ENCODE measurements at places on chromosomes 5 and 9.

DNA sequence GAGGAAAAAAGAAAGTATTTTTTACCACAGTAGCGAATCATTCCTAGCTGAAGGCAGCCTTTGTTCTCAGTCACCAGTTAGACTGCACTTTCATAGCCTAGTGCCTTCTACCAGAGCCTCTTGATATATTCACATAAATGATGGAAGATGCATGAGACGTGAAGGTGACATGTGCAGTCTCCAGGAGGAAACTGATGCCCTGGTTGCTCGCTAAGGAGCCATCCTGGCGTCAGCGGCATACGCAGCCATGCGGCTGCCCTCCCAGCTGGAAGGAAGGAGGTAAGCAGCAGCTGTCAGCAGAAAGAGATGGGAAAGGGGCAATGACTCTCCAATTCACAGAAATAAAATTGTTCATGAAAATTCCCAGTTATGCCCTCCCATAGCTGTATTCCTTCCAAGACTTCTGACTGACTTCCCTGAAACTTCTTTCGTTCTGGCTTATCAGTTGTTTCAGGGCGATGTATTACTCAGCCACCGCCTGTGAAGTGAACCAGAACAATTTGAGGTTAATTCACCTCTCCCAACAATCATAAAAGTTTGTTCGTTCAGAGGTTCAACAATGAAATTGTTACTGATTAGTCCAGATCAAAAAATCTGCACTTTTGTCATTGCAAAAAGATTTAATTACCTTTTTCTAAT lies 331.2 kb downstream of the NR2F1-AS1 start:
- no peak for DNase-seq

DNA sequence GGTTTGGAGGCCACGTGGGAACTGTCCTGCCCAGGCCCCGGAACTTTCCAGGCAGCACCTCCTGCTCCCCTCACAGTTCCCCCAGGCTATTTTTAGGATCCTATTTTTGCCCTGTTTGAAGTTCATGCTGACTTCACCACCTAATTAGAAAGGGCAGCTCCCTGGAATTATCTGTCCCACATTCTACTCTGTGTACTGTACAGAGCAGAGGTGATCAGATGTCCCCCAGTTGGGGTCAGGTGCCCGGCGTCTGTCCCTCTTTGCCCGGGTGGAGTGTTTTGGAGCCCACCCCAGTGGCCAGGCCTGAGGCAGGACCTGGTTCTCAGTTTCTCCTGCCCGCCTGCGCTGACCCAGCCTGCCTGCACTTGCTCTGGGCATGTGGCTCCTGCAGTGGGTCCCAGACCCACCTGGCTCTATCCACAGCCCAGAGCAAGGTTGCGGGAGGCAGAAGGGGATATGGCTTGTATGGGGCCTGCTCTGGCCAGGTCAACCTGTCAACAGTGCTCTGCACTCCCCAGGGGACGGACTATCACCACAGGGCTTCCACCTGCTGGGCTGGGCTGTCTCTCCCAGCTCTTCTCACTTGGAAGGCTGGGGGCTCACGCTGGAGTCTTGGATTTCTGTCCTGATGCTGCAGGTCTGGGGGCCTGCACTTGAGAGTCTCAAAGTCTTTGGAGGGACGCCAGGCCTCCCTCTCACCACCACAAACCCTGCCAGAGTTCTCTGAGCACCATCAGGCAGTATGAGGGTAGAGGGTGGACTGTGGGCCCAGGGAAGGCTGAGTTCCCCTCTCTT lies 268.3 kb downstream of the GADD45G start:
- DNase-seq, result no peak

- no peak for DNase-seq
Observed at GRCh38 chr9:4620057-4620765, 41.9 kb upstream of the PLPP6 start.

DNA sequence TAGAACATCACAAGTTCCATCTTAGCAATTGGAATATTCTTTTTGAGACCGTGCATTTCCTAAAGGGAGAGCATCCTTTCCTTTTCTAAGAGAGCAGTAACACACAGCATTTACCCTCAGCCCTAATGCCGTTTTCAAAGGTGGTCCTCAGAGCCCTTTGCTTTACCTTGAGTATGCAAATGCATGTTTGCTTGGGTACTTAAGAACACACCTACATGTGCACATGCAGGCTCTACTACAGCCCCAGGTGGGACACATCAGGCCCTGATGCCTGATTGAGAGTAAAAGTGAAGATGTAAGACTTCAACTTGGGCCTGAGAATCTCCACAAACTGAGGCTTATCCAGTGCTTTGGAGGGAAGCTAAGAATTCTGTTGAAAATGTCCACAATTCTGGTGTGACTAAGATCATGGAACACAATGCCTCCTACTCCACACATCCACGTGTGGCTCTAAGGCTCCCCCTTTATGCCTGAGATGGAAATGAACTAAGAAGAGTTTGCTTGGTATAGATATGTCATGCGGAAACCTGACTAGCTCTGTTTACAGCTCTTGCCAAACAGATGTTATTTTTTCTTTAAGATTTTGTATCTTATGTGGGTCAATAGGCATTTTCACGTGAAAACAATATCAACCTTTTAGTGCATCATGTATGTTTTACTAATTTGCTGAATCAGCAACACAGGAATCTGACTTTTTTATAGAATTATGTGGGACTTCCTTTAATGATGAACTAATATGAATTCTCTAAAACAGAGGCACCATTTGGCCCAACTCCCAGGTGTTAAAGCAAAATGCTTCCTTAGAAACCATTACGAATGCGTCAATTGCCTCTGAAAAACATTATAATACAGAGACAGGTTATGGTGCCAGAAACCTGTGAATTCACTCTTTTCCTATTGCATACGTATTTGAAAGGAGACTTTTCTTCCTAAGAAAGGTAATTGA lies 48.9 kb upstream of the SLC2A8 start:
- no peak for DNase-seq

- DNase-seq, result no peak
Observed at GRCh38 chr5:69078921-69079540, 14.8 kb upstream of the SLC30A5 start.

DNA sequence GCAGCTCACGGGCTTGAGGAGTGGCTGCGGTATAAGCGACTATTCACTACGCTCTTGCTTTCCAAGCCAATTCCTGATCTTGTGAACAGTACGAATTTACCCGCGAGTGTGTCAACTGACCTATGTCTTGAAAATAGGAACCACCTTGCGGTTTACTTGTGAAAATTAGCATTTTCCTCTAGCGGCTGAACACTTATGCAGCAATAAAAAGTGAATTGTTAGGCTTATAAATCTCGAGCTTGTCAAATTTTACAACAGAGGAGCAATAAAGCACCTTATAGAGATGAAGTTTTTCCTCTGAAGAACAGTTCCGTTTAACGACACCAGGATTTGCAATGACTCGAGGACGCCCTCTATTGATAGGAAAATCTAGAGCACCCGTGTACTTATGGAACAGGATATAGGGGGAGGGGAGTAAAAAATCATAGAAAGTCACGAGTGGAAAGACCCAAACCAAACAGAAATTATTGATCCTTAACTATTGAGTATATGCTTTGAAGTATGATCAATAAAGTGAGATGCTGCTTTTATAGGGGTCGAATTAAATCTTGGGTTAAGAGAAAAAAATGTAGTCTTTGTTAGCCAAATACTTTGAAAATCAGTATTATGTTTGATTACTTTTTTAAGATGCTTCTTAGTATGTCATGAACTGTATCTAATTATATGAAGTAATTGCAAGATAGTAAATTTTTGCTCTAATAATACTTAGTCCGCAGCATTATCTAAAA lies 1.9 kb upstream of the RGMB start:
- peak; percentile 58 for DNase-seq

GRCh38 chr9:34675048-34675714 lies 12.7 kb upstream of the CCL27 start:
- DNase-seq, result peak; percentile 75

- no peak for DNase-seq
Observed at GRCh38 chr5:89178541-89178940, 295.6 kb upstream of the MEF2C start.

DNA sequence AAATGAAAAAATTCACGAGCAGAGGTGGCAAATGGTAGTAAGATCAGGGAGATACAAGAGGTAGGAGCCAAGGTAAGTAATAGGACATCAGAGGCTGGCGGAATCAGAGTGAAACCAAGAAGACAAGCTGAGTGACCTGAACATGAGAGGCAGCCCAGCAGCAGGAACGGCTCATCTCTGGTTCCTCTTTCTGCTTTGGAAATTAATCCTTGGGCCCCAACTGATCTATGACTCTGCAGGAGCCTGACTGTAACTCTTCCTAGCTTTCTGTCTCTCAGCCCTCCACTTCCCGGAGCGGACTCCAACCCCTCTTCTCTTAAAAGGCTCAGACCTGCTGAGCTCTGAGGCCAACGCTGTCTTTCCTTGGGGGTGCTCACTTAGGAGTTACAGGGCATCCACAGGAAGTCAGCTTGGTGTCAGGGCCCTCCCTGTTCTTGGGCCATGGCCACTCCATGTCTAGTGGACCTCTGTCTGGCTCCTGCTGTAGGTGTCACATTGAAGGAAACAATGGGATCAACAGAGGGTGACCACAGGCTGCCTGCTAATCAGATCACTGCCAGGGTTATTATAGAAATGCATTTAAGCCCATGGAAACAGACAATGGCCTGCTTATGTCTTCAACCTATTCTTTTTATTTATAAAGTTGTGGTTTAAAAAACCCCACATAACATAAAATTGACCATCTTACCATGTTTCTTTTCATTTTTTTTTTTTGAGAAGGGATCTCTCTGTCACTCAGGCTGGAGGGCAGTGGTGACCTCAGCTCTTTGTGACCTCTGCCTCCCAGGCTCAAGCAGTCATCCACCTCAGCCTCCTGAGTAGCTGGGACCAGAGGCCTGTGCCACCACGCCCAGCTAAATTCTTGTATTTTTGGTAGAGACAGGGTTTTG lies 22.5 kb upstream of the SHB start:
- no peak for DNase-seq

DNA sequence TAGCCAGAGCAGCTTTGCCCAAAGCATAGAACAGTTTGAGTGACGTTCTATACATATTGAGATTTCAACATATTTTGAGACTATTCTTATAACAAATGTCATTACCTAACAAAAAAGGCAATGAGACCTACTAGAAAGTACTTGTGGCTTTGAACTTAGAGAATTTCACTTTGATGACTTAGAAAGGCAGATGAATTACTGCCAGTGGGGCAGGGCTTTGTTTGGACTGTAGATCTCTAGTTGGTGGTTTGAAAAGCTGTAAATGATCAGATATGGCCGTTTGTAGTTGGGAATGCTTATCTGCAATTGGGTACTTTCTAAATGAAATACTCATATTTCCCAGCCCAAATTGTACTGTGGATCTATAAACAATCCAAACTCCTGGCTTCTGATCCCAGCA lies 28.1 kb downstream of the SOX30 start:
- DNase-seq, result no peak

GRCh38 chr5:178651046-178651810 lies 24.4 kb upstream of the CLK4 start:
- DNase-seq, result no peak

DNA sequence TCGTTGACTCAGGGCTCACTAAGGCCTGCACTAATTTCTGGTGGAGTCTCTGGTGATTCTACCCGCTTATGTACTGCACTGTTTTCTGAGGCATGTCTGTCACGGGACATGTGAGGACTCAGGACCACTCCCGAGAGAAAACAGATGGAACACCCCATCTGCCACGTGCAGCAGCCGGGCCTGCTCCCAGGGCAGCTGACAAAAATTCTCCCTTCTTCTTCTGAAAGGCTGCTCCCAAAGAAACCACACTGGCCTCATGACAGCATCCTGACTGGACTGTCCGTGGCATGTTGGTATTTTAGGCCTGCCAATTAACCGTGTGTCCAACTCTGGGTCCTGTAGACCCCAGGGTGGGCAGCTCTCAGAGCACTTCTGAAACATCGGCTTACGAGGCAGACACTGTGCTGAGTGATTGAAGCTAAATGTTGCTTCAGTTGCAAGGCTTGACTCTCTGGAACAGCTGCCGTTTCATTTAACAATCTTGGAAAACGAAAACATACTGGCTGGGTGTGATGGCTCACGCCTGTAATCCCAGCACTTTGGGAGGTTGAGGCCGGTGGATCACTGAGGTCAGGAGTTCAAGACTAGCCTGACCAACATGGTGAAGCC lies 39.0 kb downstream of the FAM240B start:
- DNase-seq, result no peak

DNA sequence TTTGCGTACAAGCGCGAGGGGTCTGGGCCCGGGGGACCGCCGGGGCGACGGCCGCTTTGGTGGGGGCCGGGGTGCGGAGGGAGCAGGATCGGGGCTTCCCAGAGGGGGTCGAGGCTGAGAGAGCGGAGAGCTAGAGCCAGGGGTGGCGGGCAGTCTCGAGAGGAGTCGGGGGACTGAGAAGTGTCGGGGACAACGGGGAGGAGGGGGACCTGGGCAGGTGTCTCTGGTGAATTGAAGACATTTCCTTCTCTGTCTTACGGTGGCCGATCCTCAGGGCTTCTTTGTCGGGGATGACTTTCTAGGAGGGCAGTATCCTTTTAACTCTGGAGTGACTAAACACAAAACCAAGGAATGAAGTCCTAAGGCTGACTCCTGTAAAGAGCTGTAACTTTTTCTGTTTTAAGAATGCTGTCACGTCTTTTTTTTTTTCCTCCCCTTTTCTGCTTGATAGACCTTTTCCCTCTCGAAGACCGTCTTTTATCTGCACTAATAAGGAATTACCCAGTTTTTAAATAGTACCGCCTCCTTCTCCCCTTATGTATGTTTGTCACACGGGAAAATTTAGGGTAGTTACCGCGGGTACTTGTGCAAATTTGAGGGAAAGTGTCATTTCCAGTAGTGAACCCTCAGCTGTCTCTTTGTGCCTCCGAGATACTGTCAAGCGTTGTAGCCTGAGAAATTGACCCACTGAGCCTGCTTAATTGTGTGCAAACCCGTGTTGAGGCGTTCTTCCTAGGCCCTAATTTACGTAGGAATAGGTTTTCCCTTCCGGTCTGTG lies 822 bp downstream of the DENND4C start:
- DNase-seq, result no peak

DNA sequence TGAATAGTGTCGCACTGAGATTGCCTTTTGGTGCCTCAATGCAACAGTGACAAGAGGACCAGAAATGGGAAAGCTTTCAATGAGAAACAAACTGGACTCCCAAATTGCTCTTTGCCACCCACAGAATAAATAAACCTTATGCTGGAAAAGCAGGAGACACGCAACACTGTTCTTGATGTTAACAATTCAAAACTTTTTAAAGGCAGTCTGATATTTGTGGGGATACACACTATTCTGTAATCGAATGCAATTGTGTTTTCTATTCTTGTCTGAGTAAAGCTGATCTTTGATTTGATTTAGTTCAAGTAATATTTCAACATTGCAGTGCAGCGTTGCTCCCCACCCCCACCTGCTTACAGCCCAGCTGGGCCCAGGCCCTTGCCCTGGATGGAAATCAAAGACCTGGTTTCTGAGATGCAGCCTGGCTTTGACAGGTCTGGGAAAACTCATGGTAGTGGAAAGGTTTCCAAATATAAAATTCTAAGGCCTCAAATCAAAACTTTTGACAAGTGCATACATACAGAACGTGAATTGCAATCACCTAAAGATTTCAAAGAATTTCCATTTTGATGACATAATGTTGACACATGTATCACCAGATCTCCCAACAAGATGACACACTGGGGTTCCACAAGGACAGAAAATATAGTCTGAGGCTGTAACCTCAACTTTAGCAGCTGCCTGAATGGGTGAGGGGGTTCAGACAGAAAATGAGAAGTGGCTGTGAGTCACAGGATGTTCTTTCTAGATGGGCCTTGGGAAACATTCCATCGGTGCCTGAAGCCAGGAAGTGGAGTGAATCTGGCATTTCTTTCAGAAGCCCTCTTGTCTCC lies 55.1 kb downstream of the ABCA1 start:
- DNase-seq, result no peak
